Vein endothelial cell (primary cell): ENCODE measurements at places on chromosomes 7 and 10. TPM values are rescaled to one million over a fixed set of nuclear protein-coding genes. Genes with fewer than 3 reads are reported as not detected.

The KCNH2 gene
- total RNA-seq = under 0.01 TPM in 1 of 2 replicates, not detected in the other

The HOXA5 gene
- 5.9 and 13.6 TPM in 2 replicates for total RNA-seq

The SRI gene
- 113 and 155 TPM in 2 replicates for total RNA-seq

The GPER1 gene
- total RNA-seq = 2.3 and 4.5 TPM in 2 replicates

The UCN3 gene
- not detected in 2 replicates for total RNA-seq

The THSD7A gene
- 32.0 and 36.6 TPM in 2 replicates for total RNA-seq

The MET gene
- total RNA-seq = 103 and 106 TPM in 2 replicates

The SPDYE6 gene
- 0.33 TPM in 1 of 2 replicates, not detected in the other for total RNA-seq

The HMX2 gene
- not detected in 2 replicates for total RNA-seq

The TMEM225B gene
- not detected in 2 replicates for total RNA-seq

The KMT2E gene
- total RNA-seq = 101 and 116 TPM in 2 replicates

The DMBT1 gene
- total RNA-seq = not detected in 2 replicates

The ACTL6B gene
- not detected in 2 replicates for total RNA-seq

The TRIM56 gene
- 11.1 and 12.4 TPM in 2 replicates for total RNA-seq

The SPDYE1 gene
- total RNA-seq = not detected in 2 replicates

The ZNF736 gene
- total RNA-seq = 6.9 and 10.4 TPM in 2 replicates

The ASZ1 gene
- total RNA-seq = not detected in 2 replicates

The NME8 gene
- not detected in 2 replicates for total RNA-seq

The CYP2C19 gene
- not detected in 2 replicates for total RNA-seq

The SUV39H2 gene
- 14.4 and 21.3 TPM in 2 replicates for total RNA-seq

The AOAH gene
- total RNA-seq = 0.10 and 0.65 TPM in 2 replicates

The ACTR3C gene
- total RNA-seq = 0.67 and 2.0 TPM in 2 replicates

The DNAJC12 gene
- 4.9 and 17.3 TPM in 2 replicates for total RNA-seq

The PDE6C gene
- not detected in 2 replicates for total RNA-seq

The CXCL12 gene
- total RNA-seq = 6.5 and 25.6 TPM in 2 replicates

The SMO gene
- total RNA-seq = 3.0 and 5.2 TPM in 2 replicates

The ATOH7 gene
- total RNA-seq = not detected in 2 replicates

The C10orf62 gene
- total RNA-seq = 0.10 TPM in 1 of 2 replicates, not detected in the other

The ZNF425 gene
- 1.1 and 2.3 TPM in 2 replicates for total RNA-seq

The PLCE1 gene
- under 0.01 and 0.10 TPM in 2 replicates for total RNA-seq

The IQUB gene
- under 0.01 and 0.38 TPM in 2 replicates for total RNA-seq

The GPR26 gene
- not detected in 2 replicates for total RNA-seq

The FKBP9 gene
- total RNA-seq = 170 and 183 TPM in 2 replicates

The C7orf33 gene
- total RNA-seq = not detected in 2 replicates

The FGFR2 gene
- not detected in 2 replicates for total RNA-seq

The ETV1 gene
- total RNA-seq = 8.8 and 15.1 TPM in 2 replicates

The PPP1R17 gene
- not detected in 2 replicates for total RNA-seq

The NODAL gene
- not detected in 2 replicates for total RNA-seq
